CD4-positive, alpha-beta T cell (primary cell): ENCODE measurements at places on chromosomes 5 and 9.

DNA sequence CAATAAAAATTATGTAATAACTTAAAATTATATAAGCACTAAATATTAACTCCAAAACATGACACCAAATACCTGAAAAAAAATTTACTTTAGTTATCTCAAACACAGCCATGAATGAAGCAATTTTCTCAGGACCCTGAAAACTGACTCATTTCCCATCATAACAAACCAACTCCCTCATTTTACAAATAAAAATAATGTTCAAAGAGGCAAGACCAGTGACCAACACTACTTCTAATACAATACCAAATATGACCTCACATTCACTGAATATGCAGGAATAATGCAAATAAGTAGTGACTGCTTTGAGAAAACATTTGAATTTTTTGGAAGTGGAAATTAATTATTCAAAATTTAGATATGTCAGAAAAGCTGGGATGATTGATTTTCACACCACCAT is 21.6 kb downstream of the FBLL1 start:
- DNase-seq: no peak

GRCh38 chr5:82197550-82197949 is 80.6 kb downstream of the RPS23 start:
- no peak for DNase-seq

DNA sequence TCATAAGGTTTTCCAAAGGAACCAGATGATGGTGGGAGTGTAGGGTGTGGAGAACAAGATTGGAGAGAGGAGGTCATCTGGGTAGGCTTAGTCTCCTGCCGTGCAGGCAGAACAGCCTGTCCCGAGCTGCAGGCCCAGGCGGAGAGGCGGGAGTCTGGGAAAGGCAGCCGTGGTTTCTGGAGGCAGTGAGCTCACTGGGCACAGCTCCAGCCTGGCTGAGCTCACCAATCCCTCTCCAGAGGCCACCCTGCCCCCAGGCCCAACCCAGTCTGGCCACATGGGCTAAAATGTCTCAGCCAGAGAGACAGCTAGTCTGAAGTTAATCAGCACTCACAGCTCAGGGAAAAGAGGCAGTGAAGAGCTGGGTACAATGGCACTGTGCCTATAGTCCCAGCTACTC is 12.3 kb downstream of the P4HA2 start:
- no peak for DNase-seq

- DNase-seq: no peak
Observed at GRCh38 chr5:128195316-128195715, 111.8 kb downstream of the SLC12A2 start.

DNA sequence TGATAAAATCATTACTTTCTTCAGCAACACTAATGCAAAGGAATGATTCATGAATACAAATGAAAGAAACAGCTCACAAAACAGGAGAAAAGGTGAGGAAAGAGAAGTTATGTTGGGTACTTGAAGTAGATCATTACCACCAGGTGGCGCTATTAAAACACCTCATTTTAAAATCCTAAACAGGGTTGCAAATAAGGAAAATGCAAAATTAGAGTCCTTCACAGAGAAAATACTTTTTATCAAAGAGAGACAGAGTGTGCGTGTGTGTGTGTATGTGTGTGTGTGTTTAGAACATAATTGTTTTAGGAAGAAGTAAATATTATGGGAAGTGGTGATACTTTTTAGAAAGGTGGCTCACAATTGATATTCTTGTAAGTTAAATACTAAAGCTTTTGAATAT is 49.5 kb upstream of the CD180 start:
- DNase-seq: peak; percentile 75

- peak; percentile 58 for DNase-seq
Observed at GRCh38 chr5:71601222-71602026, 14.3 kb downstream of the MCCC2 start.

DNA sequence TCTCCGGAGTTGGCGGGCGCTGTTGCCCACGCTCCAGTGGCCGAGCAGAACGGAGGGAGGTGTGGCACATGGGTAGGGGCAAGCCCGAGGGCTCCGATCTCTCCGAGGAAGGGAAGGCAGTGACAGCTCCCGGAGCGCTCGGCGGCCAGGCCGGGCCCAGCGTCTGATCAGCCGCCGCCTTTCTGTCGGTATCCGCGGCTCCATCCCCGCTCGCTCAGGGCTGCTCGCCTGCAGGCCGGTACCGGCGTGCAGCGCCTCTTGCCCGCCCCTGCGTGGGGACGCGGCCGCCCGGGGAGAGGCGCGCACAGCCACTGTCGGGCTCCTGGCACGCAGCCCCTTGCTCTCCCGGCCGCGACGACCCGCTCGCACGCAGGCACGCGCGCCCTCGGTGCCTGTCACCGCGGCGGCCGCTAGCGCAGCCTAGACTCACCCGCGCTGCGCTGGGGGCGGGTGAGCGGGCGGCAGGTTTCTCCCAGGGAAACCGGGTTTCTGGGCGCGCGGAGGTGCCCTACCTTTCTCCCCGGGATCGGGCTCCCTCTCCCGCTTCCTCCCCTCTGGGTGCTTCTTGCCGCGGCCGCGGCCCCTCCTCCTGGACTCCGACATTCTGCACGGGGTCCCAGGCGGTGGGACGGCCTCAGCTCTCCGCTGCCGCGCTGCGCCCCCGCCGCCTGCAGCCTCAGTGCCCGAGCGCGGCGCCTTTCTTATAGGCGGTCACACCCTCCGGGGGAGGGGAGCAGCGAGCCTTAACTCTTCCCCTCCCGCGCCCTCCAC is 108.4 kb downstream of the PSD2 start:
- DNase-seq: no peak

DNA sequence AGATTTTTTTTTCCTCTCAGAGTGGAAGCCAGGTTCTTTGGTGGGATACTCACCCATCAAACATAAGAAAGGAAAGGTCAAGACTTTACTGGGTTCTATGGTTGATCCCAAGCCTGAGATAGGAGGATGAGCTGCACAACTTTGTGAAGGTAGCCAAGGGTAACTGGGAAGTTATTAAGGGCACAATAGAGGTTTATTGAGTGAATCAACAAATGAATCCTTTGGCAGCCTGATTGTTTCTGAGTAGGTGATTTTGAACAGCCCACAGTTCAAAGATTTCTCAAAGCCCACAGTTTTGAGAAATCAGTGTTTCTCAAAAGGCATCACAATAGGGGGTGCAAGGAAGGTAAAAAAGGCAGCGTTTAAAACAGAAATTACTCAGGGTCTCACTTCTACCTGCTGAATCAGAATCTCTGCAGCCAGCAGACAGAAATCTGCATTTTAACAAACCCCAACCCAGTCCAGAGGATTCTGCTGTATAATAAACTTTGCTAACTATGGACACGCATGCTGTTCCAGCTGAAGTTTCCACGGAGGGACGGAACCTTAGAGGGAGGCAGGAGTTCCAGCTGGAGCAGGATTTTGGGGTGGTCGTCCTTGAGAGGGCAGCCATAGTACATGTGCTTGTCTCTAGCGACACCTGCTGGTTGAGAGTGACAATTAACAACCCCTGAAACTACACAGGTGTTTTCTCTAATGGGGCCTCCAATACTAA is 32.7 kb upstream of the FSD1L start:
- DNase-seq: peak; percentile 38
